ENCODE measurements at places on chromosomes 2 and 18.

- no peak for DNase-seq
Observed at GRCh38 chr18:60555625-60556024, 183.1 kb upstream of the MC4R start.

- no peak for DNase-seq
Observed at GRCh38 chr2:1997409-1997808, 253.1 kb upstream of the PXDN start.

DNA sequence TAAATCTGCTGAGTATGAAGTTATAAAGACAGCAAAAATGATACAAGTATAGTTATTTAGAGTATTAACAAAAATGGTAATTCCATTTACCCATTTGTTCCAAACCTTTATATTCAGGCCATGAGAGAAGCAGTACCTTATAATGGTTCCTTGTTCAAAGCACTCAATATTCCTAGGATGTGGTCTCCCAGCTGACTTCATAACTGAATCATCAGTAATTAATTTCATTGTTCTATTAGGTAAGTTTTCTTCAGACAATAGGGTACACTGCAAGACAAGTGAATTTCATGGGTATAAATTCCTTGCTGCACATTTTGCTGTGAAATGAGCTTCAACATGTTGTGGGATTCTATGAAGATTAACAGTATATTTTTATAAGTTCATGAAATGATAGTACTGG lies 550.8 kb upstream of the ZEB2 start:
- DNase-seq = no peak

DNA sequence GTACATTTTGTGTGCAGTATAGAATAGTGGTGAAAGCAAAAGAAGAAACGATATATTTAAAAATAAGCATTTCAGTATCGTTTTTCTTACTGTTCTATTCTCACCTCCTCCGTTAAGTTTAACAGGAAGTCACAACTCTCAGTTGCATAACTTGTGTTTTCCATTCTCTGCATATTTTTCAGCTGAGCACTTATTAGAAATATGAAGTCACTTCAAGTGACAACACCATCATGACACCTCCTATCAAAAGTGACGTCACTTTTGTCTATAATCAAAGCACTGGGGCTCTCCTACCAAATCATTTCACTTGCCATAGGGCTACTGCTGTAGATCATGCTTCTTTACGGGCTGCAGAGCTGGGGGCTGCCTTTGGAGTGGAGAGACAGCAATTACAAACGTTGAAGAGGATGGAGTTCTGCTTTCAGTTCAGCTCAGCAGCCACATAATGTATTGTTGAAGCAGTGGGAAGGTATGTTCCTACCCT lies 36.3 kb downstream of the STAT4 start:
- DNase-seq = peak; percentile 11

DNA sequence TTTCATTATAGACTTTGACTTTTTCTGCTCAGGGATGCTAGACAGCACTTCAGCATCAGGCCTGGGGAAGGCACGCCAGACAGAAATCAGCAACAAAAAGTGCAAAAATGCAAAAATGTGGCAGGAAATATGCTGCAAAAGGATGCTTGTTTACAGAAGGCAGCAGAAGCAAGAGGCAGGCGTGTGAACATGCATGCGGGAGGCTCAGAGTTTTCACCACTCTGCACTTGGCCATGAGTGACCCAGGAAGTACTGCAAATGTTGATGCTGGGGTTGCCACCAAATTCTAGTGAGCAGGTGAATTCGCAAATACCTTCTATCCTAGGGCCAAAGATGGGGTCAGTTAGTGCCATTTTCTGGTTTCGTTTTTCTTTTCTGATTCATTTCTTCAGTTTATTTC lies 55.5 kb upstream of the ALKAL2 start:
- DNase-seq = no peak

- no peak for DNase-seq
Observed at GRCh38 chr2:85400541-85401463, 9.4 kb downstream of the CAPG start.
